ENCODE measurements at places on chromosomes 6 and 20.

- DNase-seq: no peak
These were observed 233.7 kb downstream of the THBS2 start for GRCh38 chr6:169019727-169020491.

DNA sequence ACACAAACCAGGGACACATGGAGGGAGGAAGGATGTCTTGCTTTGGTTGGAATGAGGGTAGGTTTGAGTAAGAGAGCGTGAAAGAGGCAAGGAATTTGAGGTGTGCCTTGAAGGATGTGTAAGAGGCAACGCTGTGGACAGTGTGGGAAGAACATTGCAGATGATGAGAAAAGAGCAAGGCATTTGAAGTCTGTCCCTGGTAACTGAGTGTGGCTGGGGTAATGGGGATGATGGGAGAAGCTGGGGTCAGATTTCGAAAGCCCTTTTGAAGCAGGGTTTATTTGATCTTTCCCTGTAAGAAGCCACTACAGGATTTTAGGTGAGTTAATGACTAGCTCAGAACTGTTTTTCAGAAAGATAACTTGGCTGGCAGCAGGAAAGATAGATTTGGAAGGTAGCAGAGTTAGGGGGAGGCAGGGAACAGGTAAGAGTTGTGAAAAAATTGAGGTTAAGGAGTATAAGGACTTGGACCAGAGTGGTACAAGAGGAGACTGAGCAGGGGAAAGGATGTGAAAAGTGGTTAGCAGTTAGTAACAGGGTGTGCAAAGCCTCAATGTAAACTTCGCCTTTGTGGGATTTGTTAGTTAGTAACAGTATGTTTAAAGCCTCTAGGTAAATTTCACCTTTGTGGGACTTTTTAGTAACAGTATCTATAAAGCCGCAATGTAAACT lies 17.7 kb downstream of the UTRN start:
- no peak for DNase-seq

DNA sequence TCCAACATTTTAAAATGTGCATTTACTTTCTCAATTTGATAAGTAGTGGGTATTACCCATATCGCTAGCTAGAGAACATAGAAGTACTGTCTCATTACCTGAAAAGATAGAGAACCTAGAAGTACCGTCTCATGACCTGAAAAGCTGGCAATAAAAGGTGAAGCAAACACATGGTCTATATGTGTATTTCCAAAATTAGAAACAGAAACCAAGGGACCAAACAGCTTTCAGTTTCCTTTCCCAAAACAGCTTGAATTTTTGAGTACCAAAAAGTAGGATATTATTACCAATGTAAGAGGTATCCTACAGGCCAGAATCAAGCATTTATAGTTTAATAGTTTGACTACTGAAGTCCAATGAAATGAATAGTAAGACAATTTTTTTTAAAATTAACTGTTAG lies 77.2 kb downstream of the KIF13A start:
- DNase-seq: no peak

DNA sequence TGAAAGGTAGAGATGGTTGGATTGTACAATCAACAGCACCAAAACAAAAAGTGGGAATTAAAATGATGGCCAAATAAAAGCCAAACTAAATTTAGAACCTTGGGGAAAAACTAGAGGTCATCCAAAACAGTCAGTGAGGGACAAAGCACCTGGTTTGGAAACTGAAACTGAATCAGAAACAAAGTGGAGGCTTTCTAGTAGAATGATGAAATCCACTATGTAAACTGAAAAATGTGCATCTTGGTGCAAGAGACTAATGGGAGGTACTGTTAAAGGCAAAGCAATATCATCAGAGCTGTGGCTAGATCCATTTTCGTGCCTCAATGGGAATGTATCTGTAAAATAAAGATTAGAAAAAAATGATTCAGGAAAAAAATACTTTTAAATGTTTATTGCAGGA lies 380.0 kb upstream of the GJE1 start:
- DNase-seq: no peak

GRCh38 chr20:62246872-62247652 lies 8.7 kb downstream of the OSBPL2 start:
- DNase-seq: no peak

DNA sequence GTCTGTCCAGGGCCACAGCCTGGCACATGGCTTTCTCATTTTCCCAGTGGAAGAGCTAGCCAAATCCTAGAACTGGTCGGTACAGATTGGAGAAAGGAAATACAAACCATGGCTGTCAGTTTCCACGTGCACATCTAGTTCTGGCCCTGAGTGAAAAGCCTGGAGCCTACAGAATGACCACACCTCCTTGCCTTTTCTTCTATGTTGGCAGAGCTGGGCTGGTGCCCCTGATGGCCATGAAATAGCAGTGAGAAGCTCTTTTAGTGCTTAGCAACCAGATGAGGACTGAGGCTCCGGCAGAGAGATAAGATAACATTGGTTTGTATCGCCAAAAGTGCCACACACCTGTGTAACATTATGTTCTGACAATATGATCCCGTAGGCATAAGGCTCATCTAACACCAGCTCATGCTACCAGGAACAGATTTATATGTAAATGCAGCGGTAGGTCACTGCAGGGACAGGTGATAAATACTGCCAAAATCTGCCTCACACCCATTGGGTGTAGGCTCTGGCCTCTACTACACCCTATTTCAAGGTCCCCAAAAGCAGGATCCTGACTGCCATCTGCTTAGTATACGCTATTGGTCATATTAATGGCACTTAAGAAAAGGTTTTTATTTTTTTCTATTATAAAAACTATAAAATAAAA lies 39.9 kb upstream of the TBC1D7 start:
- no peak for DNase-seq

GRCh38 chr6:94376876-94377275 lies 957.5 kb upstream of the EPHA7 start:
- DNase-seq: no peak

DNA sequence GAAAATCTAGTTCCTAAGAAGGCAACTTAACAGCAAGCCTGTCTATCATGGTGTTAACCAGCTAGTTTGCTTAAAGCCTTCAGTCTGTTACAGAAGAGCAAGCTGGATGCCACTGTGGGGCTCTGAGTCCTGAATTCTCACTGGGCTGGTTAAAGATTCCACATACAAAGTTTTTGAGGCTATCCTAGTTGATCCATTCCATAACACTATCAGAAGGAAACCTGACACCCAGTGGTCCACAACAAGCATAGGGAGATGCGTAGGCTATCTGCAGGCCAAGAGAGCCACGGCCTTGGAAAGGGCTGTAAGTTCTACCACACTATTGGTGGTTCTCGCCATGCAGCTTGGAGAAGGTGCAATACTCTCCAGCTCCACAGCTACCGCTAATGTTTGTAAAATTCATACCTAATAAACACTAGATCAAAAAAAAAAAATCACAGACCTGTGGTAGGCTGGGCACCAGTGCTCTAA lies 420 bp upstream of the MCCD1 start:
- no peak for DNase-seq

GRCh38 chr20:37913567-37914366 lies 10.8 kb downstream of the VSTM2L start:
- DNase-seq: no peak

DNA sequence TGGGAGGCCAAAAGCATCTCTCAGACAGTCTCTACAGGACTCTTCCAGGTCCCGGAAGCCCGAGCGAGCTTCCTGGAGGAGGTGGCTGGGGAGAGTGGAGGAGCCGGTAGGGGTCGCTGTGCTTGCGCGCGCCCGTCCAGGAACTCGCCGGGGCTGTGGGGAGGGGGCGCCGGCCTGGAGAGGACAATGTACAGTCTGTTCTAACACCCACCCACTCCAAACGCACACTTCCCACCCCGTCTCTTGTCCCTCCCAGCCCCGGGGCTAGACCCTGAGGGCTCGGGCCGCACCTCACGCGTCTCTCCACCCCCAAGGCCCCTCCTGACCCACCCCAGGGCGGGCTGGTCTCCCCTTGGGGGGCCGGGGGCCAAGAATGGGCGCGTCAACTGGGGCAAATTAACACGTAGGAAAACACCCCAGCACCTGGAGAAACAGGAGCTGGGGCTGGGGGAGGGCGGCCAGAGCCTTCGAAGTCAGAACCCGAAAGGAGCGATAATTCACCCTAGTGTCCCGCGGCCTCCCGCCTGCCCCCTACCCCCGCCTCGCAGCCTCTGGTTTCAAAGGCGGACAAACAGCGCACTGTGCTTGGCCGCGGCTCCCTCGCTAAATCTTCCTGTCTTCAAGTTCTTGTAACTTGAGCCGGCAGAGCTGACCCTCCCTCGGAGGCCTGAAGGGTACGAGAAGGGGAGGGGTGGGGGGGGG lies 103.2 kb upstream of the FOXP4 start:
- no peak for DNase-seq

GRCh38 chr20:22559711-22560318 lies 24.6 kb downstream of the FOXA2 start:
- no peak for DNase-seq

GRCh38 chr20:58992911-58993310 lies 11.9 kb downstream of the NELFCD start:
- DNase-seq: no peak

DNA sequence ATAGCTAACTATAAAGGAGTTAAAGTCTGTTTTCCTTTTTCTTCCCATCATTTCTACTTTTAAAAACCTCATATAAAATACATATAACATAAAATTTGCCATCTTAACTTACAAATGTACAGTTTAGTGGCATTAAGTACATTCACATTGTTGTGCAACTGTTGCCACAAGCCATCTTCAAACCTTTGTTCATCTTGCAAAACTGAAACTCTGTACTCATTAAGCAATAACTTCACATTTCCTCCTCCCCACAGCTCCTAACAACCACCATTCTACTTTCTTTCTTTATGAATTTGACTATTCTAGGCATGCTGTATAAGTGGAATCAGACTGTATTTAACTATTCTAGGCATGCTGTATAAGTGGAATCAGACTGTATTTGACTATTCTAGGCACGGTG lies 4.5 kb downstream of the CCDC170 start:
- no peak for DNase-seq

DNA sequence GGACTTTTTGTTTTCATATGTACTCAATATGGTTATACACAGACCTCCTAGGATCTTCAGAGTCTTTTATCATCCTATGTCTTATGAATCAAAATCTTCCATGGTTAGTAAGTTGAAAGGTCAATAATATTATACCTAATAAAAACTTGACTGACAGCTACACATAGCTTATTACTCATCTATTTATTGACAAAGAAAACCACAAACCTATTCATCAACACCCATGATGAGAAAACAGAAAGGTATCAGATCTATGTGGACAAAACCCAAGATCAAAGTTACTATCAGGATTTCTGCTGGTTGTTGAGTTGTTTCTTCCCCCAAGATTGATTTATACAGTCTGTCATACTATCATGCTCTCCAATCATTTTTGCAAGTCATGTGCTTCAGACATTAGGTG lies 460.1 kb upstream of the MANEA start:
- DNase-seq: no peak

DNA sequence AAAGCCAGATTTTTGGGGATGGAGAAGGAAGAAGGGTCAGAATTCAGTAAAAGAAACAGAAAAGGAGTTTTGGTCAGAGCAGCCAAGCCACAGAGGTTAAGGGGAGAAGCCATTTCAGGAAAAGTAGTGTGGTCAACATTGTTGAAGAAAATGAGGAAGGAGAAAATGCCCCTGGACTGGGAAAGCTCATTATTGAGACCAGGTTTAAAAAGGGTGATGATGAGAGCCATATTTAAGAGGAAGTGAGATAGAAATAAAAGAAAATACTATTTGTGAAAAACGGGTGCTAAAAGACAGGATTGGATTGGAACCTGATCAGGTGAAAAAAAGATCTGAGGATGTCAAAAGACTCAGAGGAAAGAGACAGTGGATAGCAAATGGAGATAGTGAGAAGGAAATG lies 75.8 kb downstream of the CEP162 start:
- DNase-seq: no peak

DNA sequence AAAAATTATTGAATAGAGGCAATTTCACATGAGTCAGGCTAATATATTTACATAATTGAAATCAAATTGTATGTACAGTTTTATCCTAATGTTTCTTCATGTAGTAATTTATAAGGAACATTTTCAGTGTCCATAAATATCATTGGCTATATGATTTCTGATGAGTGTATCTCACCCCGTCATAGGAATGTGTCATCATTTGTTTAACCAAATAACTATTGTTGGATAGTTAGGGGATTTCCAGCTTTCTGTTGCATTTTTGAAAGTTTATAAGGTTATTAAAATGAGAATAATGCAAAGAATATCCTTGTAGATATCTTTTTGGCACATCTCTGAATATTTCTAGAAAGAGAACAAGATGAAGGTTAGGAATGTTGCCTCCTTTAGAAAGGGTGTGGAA lies 39.0 kb downstream of the SYTL3 start:
- no peak for DNase-seq

DNA sequence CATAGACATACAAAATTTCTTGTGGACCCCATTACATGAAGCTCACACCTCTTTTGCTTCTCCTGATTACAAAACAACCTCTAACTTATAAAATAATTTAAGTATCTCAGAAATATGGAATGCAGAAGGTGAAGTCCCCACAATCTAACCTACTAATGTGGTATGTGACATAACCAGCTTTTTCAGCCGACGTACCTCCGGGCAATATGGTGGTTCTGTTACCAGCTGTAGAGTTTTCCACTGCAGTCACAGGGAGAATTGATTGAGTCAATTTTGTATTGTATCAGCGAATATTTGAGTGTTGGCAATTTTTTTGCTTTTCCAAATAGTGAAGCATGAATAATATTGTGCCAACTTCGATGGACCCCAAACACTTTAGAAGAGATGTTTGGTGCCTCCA lies 15.7 kb upstream of the SPO11 start:
- DNase-seq: no peak
